ENCODE measurements at places on chromosomes 1 and 21. TPM values are rescaled to one million over a fixed set of nuclear protein-coding genes. Genes with fewer than 3 reads are reported as not detected.

SMIM12 gene
- 77.6 TPM for polyA plus RNA-seq

ITLN2 gene
- not detected for polyA plus RNA-seq

CCDC27 gene
- not detected for polyA plus RNA-seq

RGS7 gene
- polyA plus RNA-seq = 71.2 TPM

S100A1 gene
- not detected for polyA plus RNA-seq

STXBP3 gene
- 30.7 TPM for polyA plus RNA-seq

OR2L13 gene
- 3.1 TPM for polyA plus RNA-seq

SLC16A1 gene
- 69.1 TPM for polyA plus RNA-seq

NRAS gene
- polyA plus RNA-seq = 6.4 TPM

GRIK1 gene
- polyA plus RNA-seq = 206 TPM

RSPH1 gene
- 1.9 TPM for polyA plus RNA-seq

ATP6V1G3 gene
- polyA plus RNA-seq = not detected

TINAGL1 gene
- polyA plus RNA-seq = not detected

COL16A1 gene
- polyA plus RNA-seq = 1.6 TPM

CRABP2 gene
- polyA plus RNA-seq = 0.40 TPM

LAMB3 gene
- polyA plus RNA-seq = 0.10 TPM

ENAH gene
- polyA plus RNA-seq = 2.5 TPM

IRF6 gene
- 45.5 TPM for polyA plus RNA-seq

CYP4B1 gene
- polyA plus RNA-seq = not detected

FCAMR gene
- polyA plus RNA-seq = not detected

NHLH2 gene
- polyA plus RNA-seq = 8.8 TPM

GPR37L1 gene
- polyA plus RNA-seq = 25.0 TPM

S1PR1 gene
- 36.8 TPM for polyA plus RNA-seq

WLS gene
- 32.5 TPM for polyA plus RNA-seq

FNDC5 gene
- 214 TPM for polyA plus RNA-seq

CLDN17 gene
- not detected for polyA plus RNA-seq

SGIP1 gene
- polyA plus RNA-seq = 149 TPM

NUP210L gene
- polyA plus RNA-seq = 0.27 TPM

PDE4B gene
- polyA plus RNA-seq = 6.1 TPM

FRRS1 gene
- not detected for polyA plus RNA-seq

SPATA1 gene
- polyA plus RNA-seq = not detected

PIGR gene
- polyA plus RNA-seq = not detected

GBP5 gene
- not detected for polyA plus RNA-seq

CD48 gene
- not detected for polyA plus RNA-seq

OR2T12 gene
- polyA plus RNA-seq = not detected
